ENCODE measurements at places on chromosomes 6 and 20.
A peak's percentile ranks its signal among the peaks of the same experiment; 100 is the strongest.

- no peak for DNase-seq
Observed at GRCh38 chr6:51842804-51843378, 244.5 kb downstream of the PKHD1 start.

DNA sequence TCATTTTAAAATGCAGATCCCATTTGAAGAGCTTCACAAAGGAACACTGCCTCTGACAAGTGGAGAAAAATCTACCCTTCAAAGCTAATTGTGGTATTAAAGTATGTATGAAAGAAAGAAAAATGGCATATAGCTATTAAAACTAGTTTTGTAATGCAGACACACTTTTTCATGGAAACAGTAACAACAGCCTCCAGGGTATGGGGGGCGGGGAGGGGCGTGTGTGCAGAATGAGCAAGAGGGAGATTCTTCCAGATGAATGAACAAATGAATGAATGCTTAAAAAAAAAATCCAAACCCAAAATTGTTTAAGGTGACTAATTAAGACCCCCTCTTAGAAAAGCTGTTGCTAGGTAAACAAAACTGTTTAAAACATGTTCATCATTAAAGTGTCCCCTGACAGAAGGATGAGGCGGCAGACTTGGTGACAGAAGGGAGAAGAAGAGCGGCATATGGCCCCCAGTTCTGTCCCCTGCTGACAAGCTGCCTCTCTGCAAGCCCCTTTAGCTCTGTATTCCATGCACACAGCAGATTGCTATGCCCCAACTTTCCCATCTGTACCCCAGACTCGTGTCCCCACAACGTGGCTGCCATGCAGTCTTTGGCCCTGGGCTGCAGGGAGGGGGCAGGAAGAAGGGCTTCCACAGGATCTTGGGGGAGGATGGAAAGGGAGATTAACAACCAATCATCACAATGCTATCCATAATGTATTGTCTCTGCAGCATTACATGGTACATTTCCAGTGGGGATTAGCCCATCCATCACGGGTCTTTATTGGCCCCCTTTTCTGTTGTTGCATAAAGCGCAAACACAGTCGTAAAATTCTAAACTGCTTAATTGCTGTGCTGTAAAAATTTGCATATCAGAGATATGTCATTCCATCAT is 108.4 kb upstream of the OLIG3 start:
- DNase-seq, result no peak

DNA sequence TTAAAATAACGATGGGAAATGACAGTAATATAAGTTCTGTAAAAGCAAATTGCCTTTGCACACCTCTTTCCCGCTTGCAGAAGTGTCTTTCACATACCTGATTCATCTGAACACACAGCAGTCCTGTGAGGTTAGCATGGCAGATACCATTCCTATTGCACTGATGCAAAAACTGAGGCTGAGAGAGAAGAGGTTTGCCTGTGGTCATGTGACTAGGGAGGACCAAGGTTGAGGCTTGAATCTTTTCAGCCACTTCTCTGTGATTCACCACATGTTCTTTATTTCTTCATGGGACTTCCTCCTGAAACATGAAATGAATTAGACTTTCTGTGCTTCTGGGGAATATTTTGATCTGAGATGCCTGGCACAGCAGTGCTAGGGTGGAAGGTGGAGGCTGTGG is 92.9 kb downstream of the VEGFA start:
- no peak for DNase-seq

DNA sequence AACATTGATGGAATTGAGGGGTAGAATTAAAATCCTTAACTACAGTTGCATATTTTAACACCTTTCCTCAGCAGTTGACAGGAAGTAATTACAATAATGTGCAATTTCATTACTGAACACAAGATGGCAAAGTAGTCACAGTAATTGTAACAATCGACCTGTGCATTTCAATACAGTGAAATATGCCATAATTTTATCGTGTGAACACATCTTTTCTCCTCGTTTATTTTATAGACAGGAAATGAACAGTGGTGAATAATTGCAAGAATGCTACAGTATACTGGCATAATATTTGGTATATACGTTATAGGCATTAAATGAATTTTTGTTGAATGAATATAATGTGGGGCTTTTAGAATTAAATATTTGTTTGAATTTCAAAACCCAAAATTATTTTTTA is 25.0 kb downstream of the CYB5R4 start:
- no peak for DNase-seq

GRCh38 chr6:4806791-4807190 is 30.6 kb downstream of the CDYL start:
- no peak for DNase-seq

GRCh38 chr6:39295611-39296011 is 18.6 kb downstream of the KCNK17 start:
- DNase-seq, result no peak

DNA sequence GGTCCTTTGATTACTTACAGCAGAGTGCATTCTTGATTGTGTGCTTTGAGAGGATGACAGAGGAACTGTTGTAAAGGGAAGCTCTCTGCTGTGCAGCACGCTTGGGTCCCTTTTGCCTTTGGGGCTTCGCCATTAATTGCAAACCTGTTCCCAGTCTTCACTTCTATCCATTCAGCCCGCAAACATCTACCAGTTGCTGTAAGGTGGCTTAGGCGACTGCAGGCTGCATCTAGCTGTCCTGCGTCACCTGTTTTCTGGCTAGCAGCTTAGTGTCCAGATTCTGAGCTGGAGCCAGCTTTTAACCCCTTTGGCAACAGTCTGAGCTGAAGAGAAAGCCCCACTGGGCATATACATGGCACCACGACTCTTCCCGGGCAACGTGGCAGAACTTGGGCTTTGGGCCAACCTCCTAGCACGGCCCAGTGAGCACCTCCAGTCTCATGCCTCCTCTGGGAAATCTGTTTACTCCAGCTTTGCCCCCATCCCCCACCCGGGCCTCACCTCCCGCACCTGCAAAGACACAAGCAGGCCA is 2.5 kb upstream of the FASTKD5 start:
- DNase-seq, result no peak

DNA sequence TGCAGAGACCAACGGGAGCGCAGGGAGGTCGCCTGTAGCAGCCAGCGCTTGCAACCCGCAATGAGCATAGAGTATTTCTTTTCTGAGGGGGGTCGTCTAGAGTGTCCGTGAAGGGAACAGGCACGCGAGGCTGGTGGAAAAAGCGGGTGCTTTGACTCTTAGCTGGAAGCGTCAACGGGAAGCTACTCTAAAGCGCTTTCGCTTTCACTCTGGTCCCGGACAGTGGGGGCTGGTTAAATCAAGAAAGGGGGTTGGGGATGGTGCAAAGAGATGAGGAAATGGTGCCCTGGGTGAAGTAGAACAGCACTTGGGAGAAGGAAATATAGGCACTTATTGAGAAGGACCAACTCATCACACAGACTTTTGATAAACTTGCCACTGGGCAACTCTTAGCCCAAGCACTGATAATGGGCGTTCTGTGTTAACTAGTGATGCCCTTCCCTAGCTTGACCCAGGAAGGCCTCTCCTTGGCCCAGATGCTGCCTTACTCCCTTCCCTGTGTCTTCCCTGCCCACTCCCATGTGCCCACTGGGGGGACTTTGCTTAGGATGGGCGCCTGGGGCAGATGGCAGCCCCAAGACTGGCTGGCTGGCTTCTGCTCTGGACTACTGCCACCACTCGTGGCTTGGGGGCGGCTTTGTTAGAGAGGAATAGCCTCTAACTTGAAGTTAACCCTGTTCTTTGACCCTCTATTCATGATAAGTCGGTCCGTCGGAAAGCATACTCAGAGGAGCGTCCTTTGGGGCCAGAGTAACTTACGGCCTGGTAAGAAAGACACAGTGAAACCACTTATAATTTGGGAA is 585 bp downstream of the PSMB9 start:
- no peak for DNase-seq

DNA sequence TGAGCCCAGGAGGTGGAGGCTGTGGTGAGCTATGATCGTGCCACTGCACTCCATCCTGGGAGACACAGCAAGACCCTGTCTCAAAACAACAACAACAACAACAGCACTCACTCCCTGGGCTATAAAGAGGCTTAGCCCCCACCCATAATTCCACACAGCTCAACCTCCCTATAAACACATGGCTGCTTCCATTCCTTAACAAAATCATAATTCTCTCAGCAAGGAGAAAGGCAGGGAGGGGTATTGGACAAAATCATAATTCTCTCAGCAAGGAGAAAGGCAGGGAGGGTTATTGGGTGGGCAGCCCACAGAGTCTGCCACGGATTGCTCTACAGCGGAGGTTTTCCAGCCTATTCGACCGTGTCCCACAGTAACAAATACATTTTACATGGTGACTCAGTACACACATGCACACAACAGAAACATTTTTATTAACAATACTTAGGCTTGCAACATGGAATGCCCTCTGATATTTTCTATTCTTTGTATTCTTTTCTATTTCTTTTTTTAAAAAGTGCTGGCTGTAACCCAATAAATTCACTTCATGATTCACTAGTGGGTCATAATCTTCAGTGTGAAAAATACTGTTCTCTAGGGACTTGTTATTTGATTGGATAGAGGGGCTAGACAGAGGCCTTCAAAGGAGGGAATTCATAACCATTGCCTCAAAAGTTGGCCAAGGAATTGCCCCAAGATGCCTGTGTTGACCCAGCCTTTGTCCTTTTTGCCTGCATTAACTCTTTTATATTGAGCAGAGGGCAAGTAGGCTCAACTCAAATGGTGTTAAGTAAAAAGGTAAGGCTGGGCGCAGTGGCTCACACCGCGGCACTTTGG is 50.6 kb upstream of the ZMYND8 start:
- DNase-seq, result no peak

GRCh38 chr20:37319151-37319671 is 26.7 kb upstream of the SRC start:
- no peak for DNase-seq

DNA sequence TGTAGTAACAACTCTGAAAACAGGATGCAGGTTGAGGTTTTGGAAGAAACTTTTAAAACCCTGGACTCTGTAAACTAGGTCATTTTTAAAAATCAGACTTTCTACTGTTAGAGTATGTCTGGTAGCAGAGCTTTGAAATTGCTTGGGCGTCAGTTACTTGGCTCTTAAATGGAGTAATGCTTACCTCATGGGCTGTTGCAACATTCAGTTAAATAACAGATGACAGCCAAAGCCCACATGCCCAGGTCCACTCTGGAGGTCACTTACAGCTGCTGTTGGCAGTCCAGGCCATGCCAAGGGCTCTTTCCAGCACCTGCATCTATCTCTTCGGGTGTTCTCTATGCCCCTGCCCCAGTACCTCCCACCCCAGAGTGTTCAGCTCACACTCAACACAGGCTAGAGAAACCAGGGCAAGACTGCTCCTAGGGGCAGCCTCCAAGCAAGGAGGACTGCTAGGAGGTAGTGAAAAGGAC is 96.4 kb downstream of the BANF2 start:
- peak; percentile 36 for DNase-seq

DNA sequence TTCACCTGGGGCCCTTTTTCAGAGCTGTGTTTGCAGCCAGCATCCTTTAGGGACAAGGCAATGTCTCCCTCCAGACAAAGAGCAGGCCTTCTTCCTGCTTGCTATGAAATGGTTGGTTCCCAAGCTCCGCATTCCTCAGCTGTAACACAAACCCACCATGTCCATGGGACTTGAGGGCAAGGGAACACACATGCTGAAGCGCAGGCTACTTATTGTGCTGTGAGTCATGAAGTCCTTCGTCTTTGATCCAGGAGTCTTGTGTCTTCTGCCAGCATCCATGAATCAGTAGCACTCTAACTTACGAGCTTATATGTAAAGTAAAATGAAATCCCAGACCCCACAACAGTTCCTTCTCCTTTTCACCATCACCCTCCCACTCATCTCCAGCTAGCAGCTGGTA is 59.0 kb downstream of the ANKRD60 start:
- peak; percentile 50 for DNase-seq

GRCh38 chr6:5061152-5061551 is 24.0 kb upstream of the PPP1R3G start:
- DNase-seq, result no peak

DNA sequence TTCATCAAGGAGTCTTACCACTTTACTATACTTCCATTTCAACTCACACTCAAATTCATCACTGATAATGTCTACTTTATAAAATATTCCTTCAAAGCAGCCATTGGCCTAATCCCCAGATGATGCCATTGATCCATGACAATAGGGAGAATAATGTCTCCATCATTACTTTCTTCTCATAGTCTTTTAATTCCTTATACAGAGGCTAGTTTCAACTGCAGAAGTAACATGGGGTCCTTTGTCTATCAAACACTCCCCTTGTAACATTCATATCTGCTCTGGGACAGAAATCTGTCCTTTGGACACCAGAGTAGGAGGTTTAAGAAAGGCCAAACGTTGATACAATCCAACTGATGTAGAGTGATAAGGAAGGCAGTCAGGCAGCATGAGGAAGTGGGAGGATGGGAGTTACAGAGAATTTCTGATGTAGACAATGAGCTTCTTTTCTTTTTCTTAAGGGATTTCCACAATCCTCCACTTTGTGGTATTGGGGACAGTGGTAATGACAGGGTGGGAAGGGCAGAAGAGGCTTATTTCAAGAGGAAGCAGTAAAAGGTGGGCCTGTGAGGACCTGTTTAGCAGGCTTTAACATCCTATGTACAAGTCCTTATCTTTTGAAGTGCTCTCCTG is 18.9 kb upstream of the HLA-DOA start:
- no peak for DNase-seq

GRCh38 chr6:145323646-145324045 is 411.7 kb downstream of the EPM2A start:
- DNase-seq, result no peak

DNA sequence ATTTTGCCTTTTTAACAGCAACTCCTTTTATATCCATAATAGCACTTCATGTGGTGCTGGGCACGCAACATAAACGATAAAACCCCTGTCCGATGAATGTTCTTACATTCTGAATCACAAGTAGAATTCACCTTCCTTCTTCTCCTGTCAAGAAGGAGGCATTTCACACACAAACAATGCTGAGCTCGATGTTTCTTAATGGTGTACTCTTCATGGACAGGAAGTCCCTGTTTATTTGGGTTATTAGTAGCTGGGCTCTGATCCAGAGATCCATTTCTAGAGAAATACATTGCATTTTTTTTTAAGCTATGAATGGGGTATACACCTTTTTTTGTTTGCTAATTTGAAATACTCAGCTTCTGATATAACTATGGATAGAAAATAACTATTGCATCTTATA is 82.4 kb downstream of the PPP1R3G start:
- no peak for DNase-seq

GRCh38 chr6:121399966-121400365 is 35.5 kb upstream of the GJA1 start:
- DNase-seq, result no peak
